T1000 (cell line): ENCODE measurements at places on chromosomes 1 and 21.

- DNase-seq: no peak
These were observed 124.9 kb upstream of the TNFSF4 start for GRCh38 chr1:173332026-173332425.

DNA sequence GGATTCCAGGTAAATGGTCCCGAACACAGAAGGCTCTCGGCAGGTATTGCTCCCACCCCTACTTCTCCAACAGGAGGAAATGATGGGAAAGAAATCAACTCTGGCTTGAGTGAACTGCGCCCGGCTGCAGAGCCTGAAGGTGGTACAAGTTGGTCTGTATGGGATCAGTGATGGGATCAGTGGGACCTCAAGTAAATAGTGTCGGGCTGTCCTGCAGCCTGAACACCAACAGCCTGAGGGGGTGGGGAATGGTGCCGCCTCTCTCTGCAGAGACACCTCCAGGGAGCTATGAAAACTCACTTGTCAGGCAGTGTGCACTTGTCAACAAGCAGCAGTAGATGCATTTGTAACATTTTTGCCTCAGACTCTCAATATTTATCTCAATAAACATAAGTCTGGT lies 183.5 kb downstream of the MATN1 start:
- no peak for DNase-seq

GRCh38 chr21:45135122-45135521 lies 60.7 kb downstream of the ADARB1 start:
- DNase-seq: no peak

GRCh38 chr1:43367026-43367903 lies 546 bp downstream of the ELOVL1 start:
- no peak for DNase-seq

GRCh38 chr1:153728305-153729066 lies 636 bp downstream of the INTS3 start:
- no peak for DNase-seq

DNA sequence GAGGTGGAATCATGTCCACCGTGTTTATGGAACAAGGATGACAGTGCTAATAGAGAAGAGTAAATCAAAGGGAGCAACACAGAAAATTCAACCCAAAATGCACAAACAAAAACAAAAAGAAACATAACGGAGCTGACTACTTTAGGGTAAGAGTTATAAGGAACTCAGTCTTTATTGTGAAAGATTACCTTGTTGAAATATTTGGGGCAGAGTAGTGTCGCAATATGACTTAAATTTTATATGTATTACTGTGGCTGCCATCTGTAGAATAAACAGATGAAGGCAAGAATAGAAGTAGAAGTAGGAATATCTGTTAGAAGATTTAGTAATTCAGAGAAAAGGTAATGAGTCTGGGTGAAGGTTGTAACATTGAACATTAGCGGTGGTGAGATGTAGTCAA lies 913.9 kb downstream of the BRINP3 start:
- DNase-seq: no peak

DNA sequence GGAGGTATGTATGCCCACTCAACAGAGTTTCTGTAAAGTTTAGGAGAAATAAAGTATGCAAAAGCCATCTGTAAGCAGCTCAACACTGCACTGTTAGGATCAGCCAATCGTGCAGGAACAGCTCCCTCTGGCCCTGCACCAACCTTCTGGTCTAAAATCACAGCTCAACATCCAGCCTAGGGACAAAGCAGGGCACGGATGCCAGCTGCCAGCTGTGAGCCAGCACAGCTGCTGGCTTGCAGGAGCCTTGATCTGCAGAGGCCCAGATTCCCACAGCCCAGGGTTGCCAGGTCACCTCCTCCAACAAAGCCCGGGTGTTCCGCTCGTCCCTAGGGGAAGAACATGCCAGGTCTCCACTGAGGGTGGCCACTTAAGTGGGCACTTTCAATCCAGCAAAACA lies 8.6 kb downstream of the ACOT7 start:
- DNase-seq: no peak

DNA sequence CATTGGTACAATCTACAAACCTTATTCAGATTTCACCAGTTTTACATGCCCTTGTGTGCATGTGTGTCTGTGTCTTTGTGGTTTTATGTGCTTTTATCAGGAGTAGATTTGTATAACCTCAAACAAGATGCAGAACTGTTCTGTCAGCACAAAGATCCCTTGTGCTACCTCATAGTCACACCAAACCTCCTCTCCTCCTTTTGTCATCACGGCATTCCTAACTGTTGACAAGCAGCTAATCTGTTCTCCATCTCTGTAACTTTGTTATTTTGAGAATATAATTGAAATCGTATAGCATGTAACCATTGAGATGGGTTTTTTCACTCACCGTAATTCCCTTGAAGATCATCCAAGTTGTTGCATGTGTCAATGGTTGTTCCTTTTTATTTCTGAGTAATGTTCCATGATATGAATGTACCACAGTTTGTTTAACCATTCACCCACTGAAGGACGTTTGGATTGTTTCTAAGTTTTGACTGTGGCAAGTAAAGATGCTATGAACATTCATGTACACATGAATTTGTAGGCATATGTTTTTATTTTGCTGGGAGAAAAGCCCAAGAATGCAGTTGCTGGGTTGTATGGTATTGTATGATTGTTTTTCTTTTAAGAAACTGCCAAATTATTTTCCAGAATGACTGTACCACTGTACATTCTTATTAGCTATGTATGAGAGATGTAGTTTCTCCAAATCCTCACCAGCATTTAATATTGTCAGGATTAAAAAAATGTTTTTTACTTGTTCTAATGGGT lies 78.1 kb upstream of the B3GALT2 start:
- DNase-seq: no peak

- DNase-seq: no peak
These were observed 104.2 kb downstream of the DUSP10 start for GRCh38 chr1:221637641-221638041.
